ENCODE measurements at places on chromosomes 1 and 21.

DNA sequence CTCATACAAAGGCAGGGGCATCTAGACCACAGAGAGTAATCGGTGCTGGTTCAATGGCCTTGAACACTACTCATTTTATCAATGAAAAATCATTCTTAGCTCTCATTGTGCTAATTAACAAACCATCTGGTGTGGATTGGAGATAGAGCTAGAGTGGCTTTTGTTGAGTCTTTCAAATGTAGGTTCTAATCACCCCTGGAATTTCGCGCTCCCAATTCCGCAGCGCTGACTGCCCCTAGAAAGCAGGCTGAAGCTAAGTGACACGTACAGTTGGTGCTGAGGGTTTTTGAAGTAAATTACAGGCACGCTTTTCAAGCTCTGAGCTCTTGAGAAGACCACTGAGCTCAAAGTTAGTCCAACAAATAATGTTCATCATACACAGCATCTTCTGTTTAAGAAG, 31.2 kb upstream of the CA6 start:
- no peak for DNase-seq

GRCh38 chr1:229651546-229651945, 25.5 kb downstream of the URB2 start:
- no peak for DNase-seq

DNA sequence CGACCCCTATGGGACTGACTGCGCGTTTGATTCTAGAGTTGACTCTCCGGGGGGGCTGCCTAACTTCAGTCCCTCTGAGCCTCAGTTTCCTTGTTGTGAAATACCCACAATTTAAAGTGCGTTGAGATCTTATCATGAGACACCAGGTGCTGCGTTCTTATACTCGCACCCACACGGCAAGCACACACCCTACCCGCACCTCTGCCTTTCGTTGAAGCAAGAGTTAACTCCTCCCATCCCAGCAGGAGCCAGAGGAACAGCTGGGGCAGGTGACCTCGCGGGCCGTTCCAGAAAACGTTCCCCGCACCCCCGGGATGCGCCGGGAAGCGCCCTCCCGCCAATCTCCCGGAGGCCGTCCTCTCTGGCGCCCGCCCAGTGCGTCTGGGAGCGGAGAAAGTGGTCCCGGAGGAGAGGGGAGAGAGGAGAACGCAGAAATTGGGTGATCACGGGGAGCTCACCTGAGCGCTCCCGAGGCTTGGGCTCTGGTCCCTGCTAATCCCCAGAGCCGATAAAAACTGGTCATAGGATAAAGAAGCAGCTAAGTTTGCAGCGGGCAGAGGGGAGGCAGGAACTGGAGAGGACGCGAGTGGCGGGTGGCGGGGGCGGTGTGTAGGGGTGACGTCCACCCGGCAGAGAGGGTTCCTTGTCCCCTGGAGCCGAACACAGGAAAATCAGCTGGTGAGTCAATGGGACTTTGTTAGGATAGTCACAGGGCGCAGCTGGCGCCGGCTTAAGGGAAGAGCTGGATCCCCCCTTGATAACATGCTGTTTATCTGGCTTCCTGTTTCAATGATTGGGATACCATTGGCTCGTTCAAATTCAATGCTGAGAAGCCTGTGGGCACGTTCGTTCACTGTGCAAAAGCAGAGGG, 869 bp downstream of the NAV1 start:
- no peak for DNase-seq

- no peak for DNase-seq
These were observed 34.9 kb upstream of the ARHGEF16 start for GRCh38 chr1:3419415-3420204.

- no peak for DNase-seq
These were observed 24.6 kb downstream of the ANGPTL3 start for GRCh38 chr1:62621907-62622306.

GRCh38 chr1:15676010-15676409, 8.1 kb upstream of the PLEKHM2 start:
- no peak for DNase-seq
